ENCODE measurements at places on chromosomes 16 and 17.

- DNase-seq: no peak
Measured at GRCh38 chr17:61404913-61405685, 5.5 kb downstream of the TBX2 start.

DNA sequence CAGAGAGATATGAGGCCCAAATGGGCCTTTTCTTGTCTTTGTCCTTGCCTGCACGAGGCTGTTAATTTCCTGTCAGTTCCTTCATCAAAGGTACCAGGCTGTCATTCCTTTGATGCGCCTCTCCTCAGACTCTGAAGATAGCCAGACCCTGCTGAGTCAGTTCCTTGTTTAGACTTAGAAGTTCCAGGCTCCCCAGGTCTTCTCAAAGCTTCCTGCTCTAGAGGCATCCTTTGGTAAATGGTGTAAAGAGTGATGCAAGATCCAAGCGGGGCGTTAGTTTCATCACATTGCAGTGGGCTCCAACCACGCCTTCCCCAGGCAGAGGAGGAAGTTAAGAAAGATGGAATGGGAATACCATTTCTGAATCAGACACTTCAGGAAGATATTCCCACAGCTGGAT is 4.0 kb upstream of the CDH11 start:
- peak; percentile 93 for DNase-seq

DNA sequence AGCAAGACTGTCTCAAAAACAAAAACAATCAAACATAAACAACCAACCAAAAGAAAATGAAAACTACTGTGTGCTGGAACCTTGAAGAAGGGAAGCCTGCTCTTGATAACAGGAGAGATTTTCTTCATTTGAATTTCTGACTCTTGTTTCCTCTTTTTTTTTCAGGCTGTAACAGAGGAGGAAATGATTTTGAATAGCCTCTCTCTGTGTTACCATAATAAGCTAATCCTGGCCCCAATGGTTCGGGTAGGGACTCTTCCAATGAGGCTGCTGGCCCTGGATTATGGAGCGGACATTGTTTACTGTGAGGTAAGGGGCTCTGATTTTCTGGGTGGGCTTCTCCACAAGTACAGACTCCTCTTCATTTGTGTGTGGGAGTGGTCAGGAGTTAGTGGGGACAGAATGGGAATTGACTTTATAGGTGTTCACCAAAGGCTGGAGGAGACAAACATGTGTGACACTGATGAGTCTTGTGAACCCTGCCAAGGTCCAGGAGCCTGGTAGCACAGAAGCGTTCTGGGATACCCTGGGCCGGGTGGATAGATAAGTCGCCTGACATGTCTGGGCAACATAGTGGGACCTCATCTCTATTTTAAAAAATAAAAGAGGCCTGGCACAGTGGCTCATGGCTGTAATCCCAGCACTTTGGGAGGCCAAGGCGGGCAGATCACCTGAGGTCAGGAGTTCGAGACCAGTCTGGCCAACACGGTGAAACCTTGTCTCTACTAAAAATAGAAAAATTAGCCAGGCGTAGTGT is 14.9 kb downstream of the DUS2 start:
- DNase-seq: no peak

GRCh38 chr17:39663340-39663687 is 1.8 kb upstream of the TCAP start:
- no peak for DNase-seq

GRCh38 chr17:16877099-16877498 is 94.8 kb downstream of the TNFRSF13B start:
- DNase-seq: no peak

GRCh38 chr17:63285551-63285950 is 160.6 kb downstream of the CYB561 start:
- no peak for DNase-seq

GRCh38 chr16:49026566-49027181 is 255.0 kb downstream of the CBLN1 start:
- no peak for DNase-seq

DNA sequence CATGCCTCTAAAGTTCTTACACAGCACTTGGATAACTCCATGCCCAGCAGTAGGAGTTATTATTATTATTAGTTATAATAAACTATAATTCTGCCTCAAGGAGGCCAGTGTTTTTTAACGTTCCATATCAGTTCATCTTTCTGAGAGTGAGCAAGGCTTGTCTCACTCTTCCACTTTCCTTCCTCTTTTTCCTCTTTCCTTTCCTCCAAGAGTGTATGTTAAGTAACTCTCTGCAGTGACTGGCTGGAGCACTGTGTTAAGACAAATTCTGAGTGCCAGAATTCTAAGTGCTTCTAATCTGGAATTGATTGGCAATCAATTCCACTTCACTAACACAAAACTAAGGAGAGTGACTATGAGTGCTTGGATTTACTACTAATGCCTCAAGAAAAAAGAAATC is 16.4 kb downstream of the CLEC19A start:
- no peak for DNase-seq

DNA sequence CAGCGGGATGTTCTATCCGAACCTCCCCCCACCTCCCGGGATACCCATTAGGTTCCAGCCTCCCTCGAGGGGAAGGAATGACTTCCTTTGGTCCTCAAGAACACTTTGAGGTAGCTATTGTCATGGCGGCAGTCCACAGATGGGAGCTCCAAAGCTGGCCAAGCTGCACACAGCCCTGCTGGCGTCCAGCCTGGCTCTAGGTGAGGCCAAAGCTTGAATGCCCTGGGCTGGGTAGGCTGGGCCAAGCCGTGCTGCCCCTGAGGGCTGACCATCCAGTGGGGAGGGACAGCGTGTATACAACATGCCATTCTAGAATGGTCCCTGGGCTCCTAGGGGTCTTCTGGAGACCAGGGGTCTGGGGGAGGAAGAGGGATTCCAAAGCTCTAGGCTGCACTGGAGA is 43.5 kb downstream of the PEMT start:
- no peak for DNase-seq

GRCh38 chr16:55364811-55365210 is 40.8 kb downstream of the IRX6 start:
- no peak for DNase-seq

- DNase-seq: no peak
Measured at GRCh38 chr16:1669698-1670097, 8.4 kb upstream of the JPT2 start.

- DNase-seq: no peak
Measured at GRCh38 chr17:7611635-7612293, 2.9 kb downstream of the FXR2 start.

GRCh38 chr17:31248986-31249834 is 47.8 kb downstream of the OMG start:
- peak; percentile 42 for DNase-seq

GRCh38 chr16:4976611-4977145 is 18.5 kb downstream of the SEC14L5 start:
- DNase-seq: no peak

- no peak for DNase-seq
Measured at GRCh38 chr16:82358606-82359221, 188.7 kb upstream of the MPHOSPH6 start.

DNA sequence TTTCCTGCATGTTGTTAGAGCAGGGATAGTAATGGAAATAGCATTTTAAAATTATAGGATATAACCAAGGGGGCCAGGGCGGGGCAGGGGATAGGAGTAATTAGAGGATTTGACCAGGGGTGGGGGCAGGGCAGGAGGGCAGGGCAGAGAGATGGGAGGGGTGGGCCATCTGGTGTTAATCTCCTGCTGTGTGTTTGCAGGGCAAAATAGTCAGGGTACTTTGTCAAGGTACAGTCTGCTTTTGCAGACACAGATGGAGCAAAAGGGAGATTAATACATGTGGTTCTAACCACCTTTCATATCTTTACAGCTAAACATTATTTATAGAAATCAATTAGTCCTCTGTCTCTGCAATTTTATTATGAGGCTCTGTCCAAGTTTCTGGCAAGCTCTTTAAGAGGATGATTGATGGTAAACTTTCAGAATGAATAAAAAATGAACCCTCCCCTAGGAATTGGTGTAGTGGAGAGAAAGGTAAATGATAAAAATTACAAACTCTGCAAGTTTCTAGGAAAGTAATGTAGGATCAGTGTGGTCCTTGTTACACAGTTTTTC is 6.6 kb downstream of the ANKFN1 start:
- no peak for DNase-seq

- DNase-seq: peak; percentile 39
Measured at GRCh38 chr16:86514481-86515376, 4.4 kb downstream of the FOXF1 start.

GRCh38 chr17:32976131-32976530 is 15.5 kb upstream of the SPACA3 start:
- DNase-seq: no peak

DNA sequence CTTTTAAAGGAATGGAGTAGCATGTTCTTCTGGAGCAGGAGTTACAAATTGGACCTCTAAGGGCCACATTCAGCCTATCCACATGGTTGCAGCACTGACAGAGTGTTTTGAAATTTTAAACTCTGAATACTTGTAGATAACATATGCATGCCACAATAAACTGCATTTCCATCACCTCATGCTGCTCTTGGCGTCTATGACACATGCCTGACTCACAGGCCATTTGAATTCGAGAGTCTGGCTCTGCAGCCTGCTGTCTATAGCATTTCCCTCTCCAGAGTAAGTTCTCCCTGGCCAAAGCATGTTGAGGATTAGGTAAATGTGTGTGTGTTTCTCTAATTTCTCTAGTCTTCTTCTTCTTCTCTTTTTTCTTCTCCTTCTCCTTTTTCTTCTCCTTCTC is 28.7 kb upstream of the MYOCD start:
- peak; percentile 97 for DNase-seq

- no peak for DNase-seq
Measured at GRCh38 chr17:74037320-74037719, 166.2 kb upstream of the RPL38 start.

DNA sequence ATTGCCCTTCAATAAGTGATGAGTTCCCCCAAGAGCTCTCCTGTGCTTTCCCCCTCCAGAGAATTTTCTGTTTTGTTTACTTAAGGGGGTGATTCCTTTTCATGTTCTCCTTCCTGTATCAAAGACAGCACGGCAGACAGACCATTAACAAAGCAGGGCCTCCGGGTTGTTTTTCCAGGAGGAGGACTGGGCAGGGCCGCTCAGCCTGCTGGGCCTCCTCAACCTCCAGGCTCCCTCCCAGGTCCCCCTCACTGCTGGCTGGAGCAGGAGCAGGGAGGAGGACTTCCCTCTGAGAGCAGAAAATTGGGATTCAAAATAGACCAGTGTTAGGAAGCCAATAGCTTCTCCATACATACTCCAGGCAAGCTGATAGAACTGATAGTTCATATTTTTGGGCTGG is 20.4 kb downstream of the SDK2 start:
- DNase-seq: no peak

- DNase-seq: peak; percentile 83
Measured at GRCh38 chr17:46942441-46943217, 19.7 kb downstream of the GOSR2 start.

DNA sequence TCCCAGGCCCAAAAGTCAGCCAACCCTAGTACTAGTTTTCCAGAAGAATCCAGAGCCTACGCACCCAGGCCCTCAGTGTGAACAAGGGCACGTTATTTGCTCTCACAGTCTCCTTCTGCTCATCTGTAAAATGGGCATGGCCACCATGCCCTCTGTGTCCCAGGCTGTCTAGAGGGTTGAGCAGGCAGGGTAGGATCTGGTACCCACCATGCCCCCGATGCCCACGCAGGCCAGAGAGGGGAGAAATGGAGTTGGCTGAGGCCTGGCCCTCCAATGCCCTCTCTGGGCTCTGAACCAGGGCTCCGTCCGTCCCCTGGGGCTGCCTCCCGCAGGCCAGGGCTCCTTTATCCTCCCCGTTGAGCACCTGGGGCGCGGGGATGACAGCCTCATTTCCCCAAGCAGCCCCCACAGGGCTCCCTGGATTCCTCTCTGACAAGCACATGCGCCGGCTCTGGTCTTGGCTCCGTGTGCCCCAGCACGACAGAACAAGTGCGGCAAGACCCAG is 9.1 kb upstream of the BAHCC1 start:
- DNase-seq: no peak

DNA sequence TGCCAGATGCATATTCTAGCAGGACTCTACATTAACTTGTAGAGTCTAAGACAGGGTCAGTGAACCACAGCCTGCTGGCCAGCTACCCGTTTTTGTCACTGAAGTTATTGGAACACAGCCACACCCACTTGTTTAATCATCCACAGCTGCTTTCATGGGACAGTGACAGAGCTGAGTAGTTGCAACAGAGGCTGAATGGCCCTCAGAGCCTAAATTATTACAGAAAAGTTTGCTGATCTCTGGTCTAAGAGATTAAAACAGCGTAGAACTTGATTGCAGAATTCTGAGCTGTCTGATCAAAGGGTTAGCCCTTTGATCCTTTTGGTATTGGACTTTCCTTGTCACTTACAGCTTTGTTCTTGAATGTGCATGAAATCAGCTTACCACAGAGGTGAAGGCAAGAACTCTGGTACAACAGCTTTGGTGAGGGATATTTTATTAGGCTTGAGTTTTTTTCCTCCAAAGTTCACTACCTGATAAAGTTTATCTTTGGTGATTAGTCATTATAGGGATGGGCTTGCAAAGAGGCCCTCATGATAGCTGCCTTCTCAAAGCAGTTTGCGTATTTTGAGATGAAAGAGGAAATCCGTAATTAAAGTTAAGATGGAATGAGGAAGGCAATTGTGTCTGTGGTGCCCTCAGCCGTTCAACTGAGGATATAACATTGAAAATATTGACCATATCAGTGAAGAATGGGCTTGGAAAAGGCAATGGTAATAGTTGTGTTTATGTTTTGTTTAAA is 23.6 kb downstream of the ALDH3A2 start:
- no peak for DNase-seq

DNA sequence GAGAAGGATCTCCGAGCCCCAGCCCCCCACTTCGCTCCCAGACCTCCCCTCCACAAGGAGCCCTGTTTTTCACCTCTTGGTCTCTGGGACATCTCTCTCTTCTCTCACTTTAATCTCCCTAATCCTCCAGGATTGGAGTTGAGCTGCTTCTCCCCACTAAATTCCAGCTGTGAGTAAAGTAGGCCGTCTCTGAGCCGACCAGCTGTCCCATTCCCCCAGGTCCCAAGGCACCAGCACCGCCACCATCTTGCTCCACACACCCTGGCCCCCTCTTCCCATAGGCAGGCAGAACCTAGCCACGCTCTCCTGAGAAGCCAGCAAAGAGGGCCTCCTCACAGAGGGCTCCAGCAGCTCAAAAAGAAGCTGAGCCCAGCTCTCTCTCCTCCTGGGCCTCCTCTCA is 878 bp downstream of the DLG4 start:
- DNase-seq: no peak

DNA sequence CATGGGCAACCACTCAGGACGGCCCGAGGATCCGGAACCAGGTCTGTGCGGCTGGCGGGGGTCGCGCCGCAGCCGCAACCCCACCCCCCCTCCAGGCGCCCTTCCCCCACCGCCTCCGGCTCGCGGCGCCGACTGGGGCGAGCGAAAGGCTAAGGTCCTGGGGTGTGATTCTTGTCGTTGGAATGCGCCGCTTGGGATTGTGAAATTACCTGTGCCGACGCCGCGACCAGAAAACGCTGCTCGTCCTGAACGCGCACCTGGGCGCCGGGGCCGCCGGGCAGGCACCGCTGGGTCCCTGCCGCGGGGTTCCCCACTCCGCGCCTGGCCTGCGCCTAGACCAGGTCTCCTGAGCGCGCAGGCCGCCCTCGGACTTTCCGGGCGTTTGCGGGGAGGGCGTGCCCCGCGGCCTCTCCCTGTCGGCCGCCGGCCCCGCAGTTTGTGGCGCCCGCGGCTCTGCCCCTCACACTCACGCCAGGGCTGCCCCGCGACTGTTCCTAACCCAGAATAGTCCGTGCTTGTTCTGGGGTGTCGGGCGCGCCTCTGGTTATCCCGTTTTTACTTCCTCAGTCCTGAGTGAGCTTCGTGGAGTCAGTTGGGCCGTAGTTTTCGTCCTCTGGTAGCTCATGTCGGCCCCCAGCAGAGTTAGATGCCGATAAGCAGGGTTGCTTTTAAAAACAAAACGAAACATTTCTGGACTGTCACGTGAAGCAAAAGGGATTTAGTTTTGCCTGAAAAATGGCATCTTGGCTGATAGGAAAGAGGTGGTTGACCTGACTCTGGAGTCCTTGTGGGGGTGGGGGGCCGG is 147.2 kb downstream of the SPECC1 start:
- DNase-seq: peak; percentile 60
